ENCODE measurements at places on chromosomes 2 and 18. TPM values are rescaled to one million over a fixed set of nuclear protein-coding genes. Genes with fewer than 3 reads are reported as not detected.
A peak's percentile ranks its signal among the peaks of the same experiment; 100 is the strongest.

ATP6V1B1 gene
- not detected for total RNA-seq

DNA sequence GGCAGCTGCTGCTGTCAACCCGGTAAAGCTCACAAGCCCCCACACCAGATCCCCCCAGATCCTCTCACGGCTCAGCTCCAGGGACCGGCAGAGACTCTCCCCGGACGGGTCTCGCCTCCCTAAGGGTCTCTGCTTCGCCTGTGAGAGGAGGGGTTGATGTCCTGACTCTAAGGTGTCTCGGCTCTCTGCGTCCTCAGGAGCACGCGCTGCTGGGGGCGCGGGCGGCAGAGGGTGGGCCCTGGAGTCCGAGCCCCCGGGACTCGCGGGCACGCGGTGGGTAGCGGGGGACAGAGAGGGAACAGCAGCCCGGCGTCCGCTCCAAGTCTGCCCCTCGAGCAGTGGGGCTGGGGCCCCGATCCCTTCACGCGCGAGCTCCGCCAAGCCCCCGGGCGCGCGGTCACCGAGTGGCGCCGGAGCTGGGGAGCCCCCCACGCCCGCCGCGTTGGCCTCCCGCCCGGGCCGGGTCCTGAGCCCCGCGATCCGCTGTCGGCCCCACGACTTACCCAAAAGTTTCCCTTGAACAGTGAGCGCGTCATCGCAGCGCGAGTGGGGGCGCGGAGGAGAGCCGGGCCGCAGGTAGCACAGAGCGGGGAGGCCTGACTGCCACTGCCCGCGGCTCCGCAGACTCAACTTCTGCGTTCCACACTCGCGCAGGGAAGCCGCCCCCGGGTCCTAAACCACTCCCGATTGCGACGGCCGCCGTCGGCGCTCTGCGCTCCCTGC, at the start of gene PSTPIP2:
Gene PSTPIP2, minus strand, starts transcription at position 608 of the 723 bp plus-strand sequence. Its CDS starts 72 bp downstream, at position 536.
- peaks cover 1% of the 10 kb centered on the region for H3K36me3 ChIP-seq
- H3K27ac ChIP-seq, result peak within 1 kb of the TSS; percentile 85
- DNase-seq, result peak; percentile 76
- H3K4me3 ChIP-seq, result peak within 1 kb of the TSS; percentile 83
- H3K27me3 ChIP-seq, result no peaks in the 10 kb centered on the region
- H3K4me1 ChIP-seq, result peaks cover 29% of the 10 kb centered on the region

DNA sequence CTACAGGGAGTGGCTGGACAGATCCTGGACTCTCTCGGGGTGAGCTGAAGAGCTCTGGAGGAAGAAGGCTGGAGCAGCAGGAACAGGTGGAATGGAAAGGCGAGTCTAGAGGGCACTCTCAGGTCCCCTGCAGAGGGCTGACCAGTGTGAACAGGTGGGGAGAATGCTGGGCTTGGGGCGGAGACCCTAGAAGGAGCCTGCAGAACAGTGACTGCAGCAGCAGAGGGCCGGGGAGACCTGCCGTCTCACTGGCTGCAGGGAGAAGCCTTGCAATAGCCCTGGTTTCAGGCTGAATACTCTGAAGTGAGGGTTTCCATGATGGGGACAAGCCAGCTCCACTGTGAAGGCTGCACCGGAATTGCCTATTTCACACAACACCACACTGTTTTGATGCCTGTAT, 626.7 kb upstream of the SALL3 start:
- no peak overlapping the region for H3K27ac ChIP-seq
- no peaks in the 10 kb centered on the region for H3K4me1 ChIP-seq
- no peaks in the 10 kb centered on the region for H3K27me3 ChIP-seq

DNA sequence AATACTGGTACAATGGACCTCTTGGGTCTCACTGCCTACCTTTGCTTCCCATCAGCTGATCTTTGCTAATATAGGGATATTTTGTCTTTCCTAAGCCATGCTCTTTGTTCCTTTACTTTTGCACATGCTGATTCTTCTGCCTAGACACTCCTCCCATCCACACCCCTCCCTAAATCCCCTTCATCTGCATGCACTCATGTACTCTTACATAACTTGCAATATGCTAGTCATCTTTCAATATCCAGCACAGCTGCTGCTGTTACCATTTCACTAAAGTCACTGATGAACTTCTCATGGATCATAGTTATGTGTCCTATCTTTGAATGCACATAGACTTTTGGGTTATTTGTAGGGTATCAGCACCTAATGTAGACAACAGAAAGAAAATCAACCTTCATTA, 18.5 kb upstream of the DTNA start:
- no peak overlapping the region for H3K27ac ChIP-seq
- H3K27me3 ChIP-seq, result peaks cover 2% of the 10 kb centered on the region
- DNase-seq, result no peak
- H3K4me1 ChIP-seq, result no peaks in the 10 kb centered on the region
- H3K36me3 ChIP-seq, result no peaks in the 10 kb centered on the region
- no peak overlapping the region for H3K4me3 ChIP-seq

POTEJ gene
- not detected for total RNA-seq

ARHGAP28 gene
- total RNA-seq, result not detected
